ENCODE measurements at places on chromosomes 1 and 21. TPM values are rescaled to one million over a fixed set of nuclear protein-coding genes. Genes with fewer than 3 reads are reported as not detected.

The TMEM82 gene
- total RNA-seq, result not detected

The F11R gene
- 36.0 TPM for total RNA-seq

The STYXL2 gene
- total RNA-seq, result not detected

GRCh38 chr1:30916296-30916695, 7.7 kb upstream of the SDC3 start:
- H3K27ac ChIP-seq, result no peak overlapping the region
- H3K27me3 ChIP-seq, result no peaks in the 10 kb centered on the region
- H3K4me1 ChIP-seq, result no peaks in the 10 kb centered on the region
- H3K36me3 ChIP-seq, result no peaks in the 10 kb centered on the region

All from pancreas (tissue), 10 donors.